A673 (cell line): ENCODE measurements at places on chromosomes 11 and 22.

DNA sequence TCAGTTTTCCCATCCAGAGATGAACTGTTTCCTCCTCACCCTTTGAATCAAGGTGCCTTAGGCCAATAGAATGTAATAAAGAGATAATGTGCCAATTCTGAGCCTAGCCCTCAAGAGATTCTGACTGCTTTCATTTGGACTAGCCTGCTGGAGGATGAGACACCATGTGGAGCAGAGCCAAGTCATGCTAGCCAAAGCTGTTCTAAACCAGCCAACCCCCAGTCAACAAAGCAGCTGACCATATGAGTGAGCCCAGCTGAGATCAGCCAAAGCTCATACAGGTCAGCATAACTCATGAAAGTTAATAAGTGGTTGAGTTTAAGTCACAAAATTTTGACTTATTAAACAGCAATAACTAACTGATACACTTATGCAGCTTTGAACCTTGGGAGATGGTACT, 66.7 kb upstream of the DBX1 start:
- DNase-seq: no peak

DNA sequence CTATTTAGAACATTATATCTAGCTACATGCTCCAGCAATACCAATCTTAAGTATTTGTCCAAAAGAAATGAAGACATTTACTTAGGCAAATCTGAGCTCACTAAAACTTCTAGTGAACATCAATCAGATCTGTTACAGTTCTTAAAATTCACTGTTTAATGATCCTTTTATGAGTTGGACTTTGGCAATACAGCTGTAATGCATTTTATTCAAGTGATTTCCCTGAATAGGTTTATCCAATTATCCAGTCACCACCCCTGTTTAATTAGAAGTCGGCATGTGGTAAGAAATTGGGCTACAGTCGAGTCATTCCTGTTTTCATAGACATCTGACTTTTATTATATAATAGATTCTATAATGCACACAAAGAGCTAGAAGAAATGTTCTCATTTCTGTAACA, 1029.0 kb upstream of the TENM4 start:
- DNase-seq: peak; percentile 4

DNA sequence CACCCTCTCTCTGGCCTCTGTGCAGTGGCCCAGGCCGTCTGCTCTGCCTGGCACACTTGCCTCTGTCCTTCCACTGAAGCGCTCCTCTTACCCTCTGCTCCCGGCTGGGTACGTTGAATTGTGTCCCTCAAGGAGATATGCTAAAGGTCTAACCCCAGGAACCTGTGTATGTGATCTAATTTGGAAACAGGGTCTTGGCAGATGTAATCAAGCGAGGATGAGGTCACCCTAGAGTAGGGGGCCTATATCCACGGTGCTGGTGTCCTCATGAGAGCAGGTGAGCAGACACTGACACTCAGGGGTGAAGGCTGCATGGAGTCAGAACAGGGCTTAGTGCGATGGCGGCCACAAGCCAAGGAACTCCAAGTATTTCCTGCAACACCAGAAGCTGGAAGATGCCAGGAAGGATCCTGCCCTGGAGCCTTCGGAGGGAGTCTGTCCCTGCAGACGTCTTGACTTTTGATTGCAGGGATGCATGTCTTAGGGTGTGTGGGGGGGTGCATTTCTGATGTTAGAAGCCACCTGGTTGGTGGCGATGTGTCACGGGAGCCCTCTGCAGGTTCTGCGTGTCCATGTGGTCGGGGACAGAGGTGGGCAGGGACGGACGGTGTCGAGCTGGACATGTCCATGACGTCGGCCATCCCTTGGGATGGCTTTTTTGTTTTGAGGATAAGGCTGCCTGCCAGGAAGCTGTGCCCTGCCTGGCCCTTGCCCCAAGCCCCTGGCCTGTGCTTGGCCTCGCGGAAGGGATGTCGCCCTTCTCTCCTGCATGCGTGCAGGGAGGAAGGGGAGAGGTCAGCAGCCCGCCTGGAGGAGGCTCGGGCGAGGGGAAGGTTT, 68.6 kb downstream of the LRP5 start:
- DNase-seq: no peak

DNA sequence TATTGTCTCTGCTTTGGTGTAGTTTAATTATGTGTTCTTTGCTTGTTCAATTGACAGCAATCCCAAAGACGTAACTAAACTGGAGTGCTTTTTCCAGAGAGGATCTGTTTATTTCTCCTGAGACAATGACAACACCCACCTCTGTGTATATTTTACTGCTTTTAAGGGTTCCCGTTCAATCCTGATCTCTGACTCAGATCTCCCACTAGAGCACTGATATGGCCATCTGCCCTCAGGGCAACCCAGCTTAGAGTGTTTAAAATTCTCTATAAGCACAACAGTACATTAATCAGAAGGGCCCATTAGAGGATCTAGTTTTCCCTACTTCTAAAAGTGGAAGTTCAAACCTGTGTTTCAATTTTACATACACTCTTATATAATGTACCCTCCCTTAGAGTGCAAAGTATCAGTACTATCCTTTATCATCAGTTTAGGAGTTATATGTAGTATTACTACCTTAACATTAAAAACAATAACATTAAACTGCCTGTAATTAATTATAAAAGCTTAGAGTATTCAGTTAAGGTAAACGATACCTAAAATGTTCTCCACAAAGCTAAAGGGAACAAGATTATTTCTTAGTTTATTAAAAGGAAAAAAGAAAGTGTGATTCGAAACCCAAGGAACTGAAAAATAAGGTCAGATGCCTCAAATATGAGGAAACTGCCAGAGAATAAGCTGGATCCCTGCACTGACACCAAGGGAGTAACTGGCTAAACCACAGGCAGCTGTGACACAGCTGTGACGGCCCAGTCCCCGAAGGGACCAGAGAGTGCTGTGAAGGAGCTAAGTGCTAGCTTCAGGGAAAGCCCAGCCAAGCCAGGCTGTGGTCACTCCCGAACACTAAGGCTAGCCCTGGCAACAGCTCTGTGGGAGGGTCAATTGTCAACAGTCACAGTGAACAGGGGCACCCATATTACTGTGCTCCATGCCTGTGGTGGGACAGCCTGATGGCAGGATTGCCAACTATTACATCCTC, 15.2 kb downstream of the UFD1 start:
- DNase-seq: no peak

DNA sequence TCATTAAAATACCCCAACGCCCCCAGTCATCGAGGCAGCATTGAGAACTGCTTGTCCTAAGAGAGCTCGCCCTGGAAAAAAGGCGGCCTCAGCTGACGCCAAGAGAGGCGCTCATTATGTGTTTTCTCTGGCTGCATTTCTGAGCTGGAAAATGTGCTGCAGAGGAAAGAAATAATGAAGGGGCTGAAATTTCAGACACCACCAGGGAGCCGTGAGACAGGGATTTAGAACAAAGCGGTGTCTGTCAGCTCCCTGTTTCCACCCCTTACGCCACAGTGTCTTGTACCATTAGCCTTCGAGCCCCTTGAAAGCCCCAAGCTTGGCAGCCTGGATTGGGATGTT, 14.4 kb downstream of the USH1C start:
- DNase-seq: no peak

- DNase-seq: no peak
Measured at GRCh38 chr22:24030186-24030702, 19.1 kb downstream of the CABIN1 start.

GRCh38 chr11:8281266-8281665, 17.6 kb upstream of the LMO1 start:
- no peak for DNase-seq
